ENCODE measurements at places on chromosomes 2 and 18.

DNA sequence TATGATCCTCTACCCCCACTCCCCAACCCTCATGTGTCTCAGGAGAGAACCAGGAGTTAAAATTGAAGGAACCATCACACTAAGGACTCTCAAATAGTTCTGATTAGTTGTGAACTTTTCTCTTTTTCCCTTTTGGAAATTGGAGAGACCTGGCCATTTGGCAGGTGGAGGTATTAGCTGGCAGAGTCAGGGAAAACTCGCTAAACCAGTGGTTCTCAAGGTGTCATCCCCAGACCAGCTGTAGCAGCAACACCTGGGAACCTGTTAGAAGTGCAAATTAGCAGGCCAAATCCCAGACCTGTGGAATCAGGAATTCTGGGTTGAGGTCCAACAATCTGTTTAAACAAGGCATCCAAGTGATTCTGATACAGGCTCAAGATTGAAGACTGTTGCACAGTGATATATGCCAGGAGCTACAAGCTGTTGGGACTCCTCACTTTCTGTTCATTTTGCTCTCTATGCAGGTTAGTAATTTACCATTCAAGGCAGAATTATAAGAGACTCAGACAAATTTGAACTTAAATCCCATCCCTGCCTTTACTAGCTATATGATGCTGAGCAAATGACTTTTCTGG is 2.8 kb upstream of the TMEM131 start:
- no peak for DNase-seq

DNA sequence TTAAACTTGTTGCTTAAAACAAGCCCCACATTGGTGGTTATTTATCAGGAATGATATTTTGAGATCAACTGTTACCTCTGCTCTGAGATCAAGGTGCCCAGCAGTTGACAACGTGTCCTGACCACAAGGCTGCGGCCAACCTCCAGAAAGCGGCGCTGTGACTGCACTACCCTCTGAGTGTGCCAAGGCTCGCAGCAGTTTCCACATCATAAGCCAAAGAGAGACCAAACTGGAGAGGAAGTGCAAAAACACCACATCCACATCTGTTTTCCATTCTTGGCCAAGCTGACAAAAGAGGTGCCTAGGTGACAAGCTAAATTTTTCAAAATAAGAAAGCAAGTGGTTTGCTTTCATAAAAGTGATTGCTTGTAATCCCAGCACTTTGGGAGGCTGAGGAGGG is 410.8 kb upstream of the POU3F3 start:
- no peak for DNase-seq

- DNase-seq: no peak
Measured at GRCh38 chr2:10204326-10205161, 82.0 kb downstream of the RRM2 start.

DNA sequence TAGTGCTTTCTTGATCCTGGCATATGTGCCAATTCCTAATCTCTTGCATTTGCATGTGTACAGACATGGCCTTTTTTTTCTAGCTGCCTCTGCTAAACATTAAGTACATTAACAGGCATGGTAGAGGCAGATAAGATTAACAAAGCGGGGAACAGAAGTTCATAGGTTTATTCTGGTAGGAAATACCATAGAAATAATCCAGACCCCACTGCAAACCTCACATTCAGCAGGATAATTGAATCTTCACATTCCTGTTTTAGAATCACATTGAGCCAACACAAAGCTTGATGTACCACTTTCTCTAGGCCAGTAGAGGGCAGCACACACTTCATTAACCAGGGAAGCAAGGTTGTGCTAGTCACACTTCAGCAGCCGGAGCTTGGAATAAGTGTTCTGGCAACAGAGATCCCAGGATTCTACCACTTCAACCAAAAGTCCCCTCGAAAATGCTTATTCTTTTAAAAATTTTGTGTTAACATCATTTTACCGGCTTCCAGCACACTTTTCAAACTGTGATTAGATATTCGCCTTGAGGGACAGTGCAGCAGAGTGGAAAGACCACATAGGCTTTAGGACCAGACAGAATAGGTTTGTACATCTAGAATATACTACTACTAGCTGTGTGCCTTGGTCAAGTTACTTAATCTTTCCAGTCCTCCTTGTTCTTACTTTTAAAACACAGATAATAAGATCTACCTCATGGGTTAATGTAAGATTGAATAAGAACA is 420.2 kb upstream of the CHST9 start:
- DNase-seq: no peak

DNA sequence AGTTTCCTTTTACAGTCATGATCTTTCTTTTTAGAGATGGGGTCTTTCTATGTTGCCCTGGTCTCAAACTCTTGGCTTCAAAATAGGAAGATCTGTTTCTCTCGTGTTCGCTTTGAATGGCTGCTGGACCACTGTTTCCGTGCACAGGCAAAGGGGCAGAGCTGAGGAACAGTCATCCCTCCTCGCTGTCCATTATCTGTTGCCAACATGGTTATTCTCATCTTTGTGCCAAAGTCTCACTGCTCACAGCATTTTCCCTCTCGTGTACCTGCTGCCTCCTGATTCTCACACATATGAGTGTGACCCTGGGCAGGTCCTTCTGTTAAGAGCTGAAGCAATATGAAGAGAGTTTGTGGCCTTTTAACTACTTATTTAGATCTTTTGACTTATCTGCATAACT is 28.0 kb upstream of the CCNYL1 start:
- no peak for DNase-seq

Data from stimulated activated CD4-positive, alpha-beta T cell treated with anti-CD3 and anti-CD28 coated beads, Interleukin-12 subunit alpha, Interleukin-12 subunit beta, amount 100 ng/mL, for 24 hours (primary cell).